GM13976 (cell line): ENCODE measurements at places on chromosomes 13 and 19.
A peak's percentile ranks its signal among the peaks of the same experiment; 100 is the strongest.

- no peak for DNase-seq
Measured at GRCh38 chr19:5059793-5060192, 90.9 kb downstream of the KDM4B start.

DNA sequence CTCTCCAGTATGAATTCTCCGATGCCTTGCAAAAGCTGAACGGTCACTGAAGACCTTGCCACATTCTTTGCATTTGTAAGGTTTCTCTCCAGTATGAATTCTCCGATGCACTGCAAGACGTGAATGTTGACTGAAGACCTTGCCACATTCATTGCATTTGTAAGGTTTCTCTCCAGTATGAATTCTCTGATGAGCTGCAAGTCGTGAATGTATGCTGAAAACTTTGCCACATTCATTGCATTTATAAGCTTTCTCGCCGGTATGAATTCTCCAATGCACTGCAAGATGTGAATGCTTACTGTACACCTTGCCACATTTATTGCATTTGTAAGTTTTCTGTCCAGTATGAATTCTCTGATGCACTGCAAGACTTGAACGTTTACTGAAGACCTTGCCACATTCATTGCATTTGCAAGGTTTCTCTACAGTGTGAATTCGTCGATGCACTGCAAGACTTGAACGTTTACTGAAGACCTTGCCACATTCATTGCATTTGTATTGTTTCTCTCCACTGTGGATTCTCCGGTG lies 20.0 kb upstream of the ZNF841 start:
- DNase-seq = no peak

DNA sequence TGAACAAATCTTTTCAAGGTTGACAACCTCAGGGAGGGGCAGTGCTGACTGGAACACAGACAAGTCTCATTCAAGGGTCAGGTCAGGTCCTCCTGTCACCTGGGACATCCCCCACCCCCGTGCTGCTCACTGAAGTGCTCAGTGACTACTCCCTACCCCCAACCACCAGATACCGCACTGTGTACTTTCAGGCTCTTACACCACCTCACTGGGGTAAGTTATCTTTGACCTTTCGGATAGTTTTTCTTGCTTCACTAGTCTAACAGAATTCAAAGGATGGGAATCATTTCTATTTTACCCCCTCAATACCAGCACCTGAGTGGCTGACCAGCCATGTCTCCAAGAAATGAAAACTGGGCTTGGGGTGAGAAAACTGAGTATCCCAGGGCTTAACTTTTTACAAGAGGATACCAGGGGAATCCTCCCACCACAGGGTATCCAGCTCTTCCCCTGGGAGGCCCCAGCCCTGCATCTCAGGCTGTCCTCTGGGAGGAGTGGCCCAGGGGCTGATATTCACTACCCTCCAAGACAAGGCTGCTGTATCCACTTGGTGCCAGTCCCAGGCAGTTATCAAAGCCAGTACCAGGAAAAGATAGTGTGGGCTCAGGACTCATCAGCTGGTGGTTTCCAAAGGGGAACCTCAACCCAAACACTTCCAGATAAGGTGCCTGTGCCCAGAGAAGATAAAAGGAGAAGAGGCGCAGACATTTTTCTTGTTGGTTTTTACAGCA lies 2.1 kb downstream of the ZNF563 start:
- DNase-seq = peak; percentile 85

DNA sequence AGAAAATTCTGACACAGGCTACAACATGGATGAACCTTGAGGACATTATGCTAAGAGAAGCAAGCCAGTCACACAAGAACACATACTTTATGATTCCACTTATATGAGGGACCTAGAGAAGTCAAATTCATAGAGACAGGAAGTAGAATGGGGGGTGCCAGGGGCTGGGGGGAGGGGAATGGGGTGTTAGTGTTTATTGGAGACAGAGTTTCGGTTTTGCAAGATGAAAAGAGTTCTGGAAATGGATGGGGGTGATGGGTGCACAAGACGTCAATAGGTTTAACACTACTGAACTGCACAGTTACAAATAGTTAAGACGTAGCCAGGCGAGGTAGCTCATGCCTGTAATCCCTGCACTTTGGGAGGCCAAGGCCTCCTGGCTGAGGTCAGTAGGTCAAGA lies 3.5 kb upstream of the ZNF787 start:
- DNase-seq = no peak

- DNase-seq = no peak
Measured at GRCh38 chr13:79456656-79457365, 24.1 kb upstream of the NDFIP2 start.

GRCh38 chr19:50352242-50352641 lies 13.2 kb downstream of the NAPSA start:
- no peak for DNase-seq

- no peak for DNase-seq
Measured at GRCh38 chr13:82803341-82803740, 1078.9 kb downstream of the SLITRK1 start.

DNA sequence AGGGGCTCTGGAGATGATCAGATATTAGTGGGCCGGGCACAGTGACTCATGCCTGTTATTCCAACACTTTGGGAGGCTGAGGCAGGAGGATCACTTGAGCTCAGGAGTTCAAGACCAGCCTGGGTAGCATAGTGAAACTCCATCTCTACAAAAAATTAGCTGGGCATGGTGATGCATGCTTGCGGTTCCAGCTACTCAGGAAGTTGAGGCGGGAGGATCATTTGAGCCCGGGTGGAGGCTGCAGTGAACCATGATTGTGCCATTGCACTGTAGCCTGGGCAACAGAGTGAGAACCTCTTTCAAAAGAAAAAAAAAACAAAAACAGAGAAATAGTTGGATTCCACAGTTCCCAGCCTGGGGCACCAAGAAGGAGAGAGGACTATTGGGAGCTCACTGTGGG lies 17.9 kb upstream of the SHFL start:
- DNase-seq = no peak

- DNase-seq = peak; percentile 73
Measured at GRCh38 chr13:99228737-99229691, 28.4 kb downstream of the UBAC2 start.

- DNase-seq = no peak
Measured at GRCh38 chr13:50596776-50597203, 246.7 kb downstream of the DLEU7 start.
